MCF 10A (cell line): ENCODE measurements at places on chromosomes 16 and 17. TPM values are rescaled to one million over a fixed set of nuclear protein-coding genes. Genes with fewer than 3 reads are reported as not detected.
A peak's percentile ranks its signal among the peaks of the same experiment; 100 is the strongest.

Gene APOBR
- total RNA-seq: 0.09 and 0.10 TPM in 2 replicates

Gene TMEM114
- total RNA-seq: not detected in 2 replicates

Gene NSF
- 21.1 and 24.1 TPM in 2 replicates for total RNA-seq

Gene RPA1
- 60.3 and 62.7 TPM in 2 replicates for total RNA-seq

Gene SLC5A11
- total RNA-seq: not detected in 2 replicates

Gene KCNJ18
- not detected in 2 replicates for total RNA-seq

Gene MYH11
- not detected in 2 replicates for total RNA-seq

Gene SCN4A
- 0.05 TPM in 1 of 2 replicates, not detected in the other for total RNA-seq

DNA sequence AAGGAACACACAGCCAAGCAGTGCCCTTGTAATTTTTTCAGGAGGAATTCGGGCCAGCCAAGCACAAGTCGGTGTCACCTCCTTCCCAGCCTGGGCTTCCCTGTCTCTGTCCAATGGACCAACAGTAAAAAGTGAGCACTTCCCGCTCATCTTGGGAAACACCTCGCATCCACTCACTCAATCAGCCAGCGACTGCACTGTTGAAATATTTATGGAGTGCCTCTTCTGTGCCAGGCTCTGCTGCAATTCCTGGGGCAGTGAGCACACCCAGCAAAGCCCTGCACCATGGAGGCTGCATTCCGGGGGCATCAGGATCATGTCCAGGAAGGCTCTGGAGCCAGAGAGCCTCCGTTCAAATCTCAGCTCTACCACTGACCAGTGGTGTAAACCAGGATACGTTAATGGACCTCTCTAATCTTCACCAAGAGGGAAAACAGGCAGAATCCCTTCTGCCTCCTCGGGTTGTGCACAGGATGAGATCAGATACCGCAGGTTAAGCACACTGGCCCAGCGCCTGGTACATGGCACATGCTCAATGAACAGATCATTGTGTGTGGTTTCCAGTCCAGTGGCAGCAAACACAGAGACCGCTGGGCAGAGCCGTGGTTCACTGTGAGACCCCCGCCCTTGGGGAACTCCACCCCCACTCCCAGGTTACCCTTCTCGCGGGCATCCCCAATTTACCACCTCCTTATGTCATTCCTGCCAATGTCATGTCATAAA is 194.3 kb downstream of the ZNF423 start:
- no peak overlapping the region for H3K4me3 ChIP-seq
- no peaks in the 10 kb centered on the region for H3K4me1 ChIP-seq

- H3K27me3 ChIP-seq: no peaks in the 10 kb centered on the region
- H3K4me3 ChIP-seq: no peak overlapping the region
- H3K27ac ChIP-seq: no peak overlapping the region
- H3K36me3 ChIP-seq: no peaks in the 10 kb centered on the region
- DNase-seq: no peak
- no peaks in the 10 kb centered on the region for H3K4me1 ChIP-seq
Observed at GRCh38 chr16:26493751-26494150, 573.0 kb upstream of the C16orf82 start.

DNA sequence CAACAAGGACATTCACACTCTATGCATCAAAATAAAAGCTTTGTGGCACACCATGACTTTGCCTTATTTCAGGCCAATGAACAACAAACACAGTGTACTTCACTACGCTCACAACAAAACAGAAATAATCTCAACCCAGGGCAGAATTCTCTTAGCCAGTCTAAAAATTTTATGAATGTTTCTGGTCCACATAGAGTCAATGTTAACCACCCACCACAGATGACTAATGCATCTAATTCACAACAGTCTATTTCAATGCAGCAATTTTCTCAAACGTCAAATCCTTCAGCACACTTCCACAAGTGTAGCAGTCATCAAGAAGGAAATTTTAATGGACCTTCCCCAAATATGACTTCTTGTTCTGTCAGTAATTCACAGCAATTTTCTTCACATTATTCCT is 101.7 kb downstream of the CHD9 start:
- no peaks in the 10 kb centered on the region for H3K27me3 ChIP-seq
- no peak for DNase-seq
- no peak overlapping the region for H3K4me3 ChIP-seq
- H3K4me1 ChIP-seq: peaks cover 5% of the 10 kb centered on the region
- H3K27ac ChIP-seq: no peak overlapping the region
- H3K36me3 ChIP-seq: peaks cover 50% of the 10 kb centered on the region

- no peak for DNase-seq
- H3K27me3 ChIP-seq: no peaks in the 10 kb centered on the region
- no peaks in the 10 kb centered on the region for H3K36me3 ChIP-seq
Observed at GRCh38 chr16:10098991-10099390, 83.2 kb downstream of the GRIN2A start.

DNA sequence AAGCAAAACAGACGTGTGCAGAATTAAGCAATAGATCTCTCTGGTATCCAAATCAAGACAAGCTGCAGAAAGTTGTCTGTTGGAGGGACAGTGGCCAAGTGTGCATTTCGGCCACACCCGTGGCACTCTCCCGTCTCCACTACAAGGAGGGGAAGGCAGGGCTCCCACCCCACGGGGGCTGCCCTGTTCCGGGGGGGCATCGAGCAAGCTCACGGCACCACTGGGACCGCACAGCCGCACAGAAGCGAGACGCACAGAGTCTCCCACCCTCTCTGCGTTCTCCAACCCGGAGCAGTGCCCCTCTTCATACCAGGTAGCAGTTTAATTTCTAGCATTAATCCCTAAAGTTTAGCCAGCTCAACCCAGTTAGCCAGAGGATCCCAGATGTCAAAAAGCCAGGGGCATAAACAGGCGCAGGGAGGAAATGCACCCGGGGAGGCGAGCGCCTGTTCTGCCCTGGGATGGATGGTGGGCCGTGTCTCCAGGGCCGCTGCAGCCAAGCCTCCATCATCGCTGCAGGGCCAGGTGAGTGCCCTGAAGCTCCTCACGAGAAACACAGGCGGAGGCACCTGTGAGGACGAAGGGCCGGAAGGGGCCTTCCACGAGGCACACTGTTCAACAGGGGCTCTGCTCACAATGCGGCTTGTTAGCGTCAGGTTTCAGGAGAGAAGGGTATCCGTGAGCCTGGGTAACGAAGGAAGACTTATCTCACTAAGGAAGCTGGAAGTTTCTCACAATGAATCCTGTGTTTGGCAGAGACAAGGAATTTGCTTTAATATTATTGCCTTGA is 42.1 kb upstream of the METRNL start:
- no peaks in the 10 kb centered on the region for H3K27me3 ChIP-seq
- no peak for DNase-seq
- no peak overlapping the region for H3K4me3 ChIP-seq
- no peaks in the 10 kb centered on the region for H3K4me1 ChIP-seq

GRCh38 chr16:59146140-59146539 is 412.0 kb upstream of the GOT2 start:
- DNase-seq: no peak
- no peaks in the 10 kb centered on the region for H3K36me3 ChIP-seq
- H3K4me3 ChIP-seq: no peak overlapping the region
- no peaks in the 10 kb centered on the region for H3K4me1 ChIP-seq

- H3K4me1 ChIP-seq: peaks cover 8% of the 10 kb centered on the region
- DNase-seq: no peak
- H3K27me3 ChIP-seq: no peaks in the 10 kb centered on the region
- H3K36me3 ChIP-seq: no peaks in the 10 kb centered on the region
Observed at GRCh38 chr17:53912117-53912516, 89.4 kb downstream of the KIF2B start.

- H3K36me3 ChIP-seq: no peaks in the 10 kb centered on the region
- peak overlapping the region; percentile 81 for H3K4me3 ChIP-seq
- no peak for DNase-seq
- no peak overlapping the region for H3K27ac ChIP-seq
Observed at GRCh38 chr16:55510185-55510805, 1.4 kb downstream of the LPCAT2 start.

GRCh38 chr17:75077496-75078283 is 10.1 kb upstream of the SLC16A5 start:
- H3K4me3 ChIP-seq: no peak overlapping the region
- DNase-seq: no peak
- H3K27me3 ChIP-seq: no peaks in the 10 kb centered on the region
- H3K4me1 ChIP-seq: peaks cover 17% of the 10 kb centered on the region
- no peak overlapping the region for H3K27ac ChIP-seq

GRCh38 chr17:927611-928461 is 51.7 kb downstream of the NXN start:
- peaks cover 1% of the 10 kb centered on the region for H3K36me3 ChIP-seq
- peak overlapping the region; percentile 95 for H3K27ac ChIP-seq
- H3K4me3 ChIP-seq: peak overlapping the region; percentile 70
- no peaks in the 10 kb centered on the region for H3K27me3 ChIP-seq
- H3K4me1 ChIP-seq: peaks cover 49% of the 10 kb centered on the region
- DNase-seq: peak; percentile 94

- H3K4me3 ChIP-seq: no peak overlapping the region
- peaks cover 14% of the 10 kb centered on the region for H3K4me1 ChIP-seq
- no peaks in the 10 kb centered on the region for H3K27me3 ChIP-seq
- H3K36me3 ChIP-seq: no peaks in the 10 kb centered on the region
- DNase-seq: no peak
Observed at GRCh38 chr16:76293980-76294379, 16.8 kb downstream of the CNTNAP4 start.

GRCh38 chr17:63488851-63489250 is 12.0 kb downstream of the ACE start:
- H3K4me1 ChIP-seq: no peaks in the 10 kb centered on the region
- H3K4me3 ChIP-seq: no peak overlapping the region
- H3K27ac ChIP-seq: no peak overlapping the region
- no peak for DNase-seq
- H3K27me3 ChIP-seq: peaks cover 19% of the 10 kb centered on the region

- no peak for DNase-seq
- H3K36me3 ChIP-seq: no peaks in the 10 kb centered on the region
- no peak overlapping the region for H3K4me3 ChIP-seq
- no peak overlapping the region for H3K27ac ChIP-seq
- H3K27me3 ChIP-seq: no peaks in the 10 kb centered on the region
Observed at GRCh38 chr17:69427486-69428197, 13.1 kb downstream of the MAP2K6 start.

- H3K4me3 ChIP-seq: no peak overlapping the region
- peaks cover 5% of the 10 kb centered on the region for H3K4me1 ChIP-seq
- no peak overlapping the region for H3K27ac ChIP-seq
- no peak for DNase-seq
- no peaks in the 10 kb centered on the region for H3K36me3 ChIP-seq
Observed at GRCh38 chr17:62070900-62071299, 5.8 kb upstream of the MED13 start.

DNA sequence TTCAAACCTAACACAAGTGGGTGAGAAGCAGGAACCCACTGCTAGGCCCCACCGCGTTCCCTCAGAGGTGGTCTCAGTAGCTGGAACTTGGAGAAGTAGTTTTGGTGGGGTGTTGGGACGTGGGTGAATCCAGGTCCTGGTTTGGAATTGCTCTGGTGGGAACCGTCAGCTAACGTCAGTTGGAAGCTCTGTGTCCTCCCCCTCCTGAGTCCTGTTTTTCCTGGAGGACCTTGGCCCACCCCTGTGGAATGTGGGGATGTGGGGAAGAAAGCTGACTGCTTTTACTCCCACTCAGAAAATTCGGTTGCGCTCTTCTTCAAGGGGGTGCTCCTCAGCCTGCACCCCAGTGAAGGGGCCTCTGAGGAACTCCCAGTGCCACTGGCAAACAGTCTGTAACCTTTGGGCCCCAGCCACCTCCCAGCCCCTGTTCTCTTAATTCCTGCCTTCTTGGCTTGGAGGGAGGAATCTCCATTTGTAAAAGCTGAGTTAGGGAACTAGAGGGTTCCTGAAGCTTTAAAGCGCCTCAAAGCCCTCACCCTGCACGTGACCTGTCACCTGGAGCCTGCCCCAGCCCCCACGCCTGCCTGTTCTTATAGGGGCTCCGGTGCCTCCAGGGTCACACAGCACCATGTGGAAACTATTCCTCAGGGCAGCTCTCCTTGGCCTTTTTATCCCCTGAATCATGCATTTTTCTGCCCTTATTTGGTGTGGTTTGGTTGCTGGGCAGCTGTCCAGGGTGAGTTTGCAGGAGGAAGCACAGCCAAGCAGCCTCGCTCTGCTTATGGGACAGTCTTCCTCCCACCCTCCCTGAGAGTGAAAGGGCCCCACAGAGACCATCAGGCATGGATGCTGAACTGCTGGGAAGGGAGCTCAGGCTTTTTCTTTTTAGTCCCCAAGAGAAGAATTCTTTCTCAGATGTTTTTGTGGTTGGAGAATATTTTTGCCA is 16.2 kb upstream of the NAGLU start:
- H3K4me3 ChIP-seq: peak overlapping the region; percentile 47
- H3K36me3 ChIP-seq: peaks cover 18% of the 10 kb centered on the region
- peak overlapping the region; percentile 98 for H3K27ac ChIP-seq
- peaks cover 46% of the 10 kb centered on the region for H3K4me1 ChIP-seq
- no peaks in the 10 kb centered on the region for H3K27me3 ChIP-seq
